ENCODE measurements at places on chromosomes 2 and 18.

- no peak for DNase-seq
These were observed 855.1 kb upstream of the ACVR2A start for GRCh38 chr2:146989741-146990140.

GRCh38 chr2:72378753-72379348 lies 231.2 kb upstream of the CYP26B1 start:
- DNase-seq: no peak

GRCh38 chr2:147373800-147374422 lies 470.9 kb upstream of the ACVR2A start:
- no peak for DNase-seq

DNA sequence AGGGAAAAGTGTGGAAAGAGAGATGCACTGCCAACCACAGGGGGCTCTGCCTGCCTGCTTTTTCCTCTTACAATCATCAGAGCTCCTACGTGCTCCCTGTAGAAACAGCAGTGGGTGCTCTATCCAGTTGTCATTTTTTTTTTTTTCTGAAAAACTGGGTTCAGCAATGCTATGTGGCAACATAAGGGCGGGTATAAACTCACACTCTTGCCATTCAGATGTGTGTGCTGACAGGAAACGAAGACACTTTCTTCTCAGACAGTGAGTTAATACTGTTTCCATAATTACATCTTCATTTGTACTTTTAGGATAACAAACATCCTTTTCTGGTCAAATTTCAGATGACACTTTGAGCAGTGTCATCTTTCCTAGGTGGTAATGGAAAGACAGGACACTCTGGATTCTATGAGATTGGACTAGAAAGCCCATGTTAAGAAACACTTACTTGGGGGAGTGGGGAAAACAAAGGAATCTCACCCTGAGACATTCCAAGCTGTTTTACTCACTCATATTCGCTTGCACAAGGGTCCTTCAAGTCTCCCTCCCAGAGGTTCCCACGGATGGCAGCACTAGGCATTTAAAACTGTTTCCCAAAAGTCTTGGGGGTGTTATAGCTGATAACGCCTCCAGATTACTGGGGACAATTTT lies 41.3 kb downstream of the CCDC93 start:
- DNase-seq: no peak

DNA sequence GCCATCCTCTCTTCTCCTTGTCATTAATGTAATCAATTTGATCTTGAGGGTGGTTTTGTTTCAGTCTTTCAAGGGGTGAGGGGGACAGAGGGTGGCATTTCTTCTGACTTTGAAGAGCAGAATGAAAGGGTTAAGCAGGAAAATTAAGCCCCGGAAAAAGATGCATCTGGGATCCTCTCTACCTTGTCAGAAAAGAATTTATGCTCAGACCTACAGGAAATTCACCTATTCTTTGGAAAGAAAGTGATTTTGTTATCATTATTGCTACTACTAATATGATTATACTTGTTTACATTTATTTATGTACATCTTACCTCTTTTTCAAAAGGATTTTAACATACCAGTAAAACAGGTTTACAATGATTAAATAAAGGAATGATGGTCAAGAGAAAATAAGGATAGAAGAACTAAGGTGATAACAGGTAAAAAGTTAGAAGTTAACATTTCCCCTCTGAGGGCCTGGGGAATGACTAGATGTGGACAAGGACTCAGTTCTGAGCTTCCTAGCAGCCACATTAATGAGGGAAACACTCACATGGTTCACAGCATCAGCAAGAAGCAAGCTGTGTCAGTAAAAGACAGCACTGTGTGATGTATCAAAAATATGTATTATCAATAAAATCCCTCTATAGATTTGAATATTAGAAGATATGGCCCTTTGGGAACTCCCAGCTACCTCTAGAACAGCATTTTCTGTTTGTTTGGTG lies 151.4 kb downstream of the MYCN start:
- DNase-seq: no peak

DNA sequence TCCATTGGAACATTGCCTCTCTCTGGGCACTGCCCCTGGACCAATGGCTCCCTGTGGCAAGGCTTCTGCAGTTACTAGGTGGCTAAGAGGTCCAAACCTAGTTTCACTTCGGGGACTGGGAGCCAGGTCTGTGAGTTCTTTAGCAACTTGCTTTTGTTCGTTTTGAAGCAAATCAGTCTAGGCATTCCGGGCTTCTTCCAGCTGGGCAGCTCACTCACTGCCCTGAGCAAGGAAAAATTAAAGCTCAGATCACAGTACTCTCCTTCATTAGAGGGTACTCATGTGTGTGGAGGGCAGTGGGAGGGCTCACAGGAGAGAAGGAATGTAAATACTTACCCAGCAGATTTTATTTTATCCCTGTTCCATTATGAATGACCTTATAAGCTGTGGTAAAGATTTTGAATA lies 80.3 kb downstream of the SPP2 start:
- no peak for DNase-seq

DNA sequence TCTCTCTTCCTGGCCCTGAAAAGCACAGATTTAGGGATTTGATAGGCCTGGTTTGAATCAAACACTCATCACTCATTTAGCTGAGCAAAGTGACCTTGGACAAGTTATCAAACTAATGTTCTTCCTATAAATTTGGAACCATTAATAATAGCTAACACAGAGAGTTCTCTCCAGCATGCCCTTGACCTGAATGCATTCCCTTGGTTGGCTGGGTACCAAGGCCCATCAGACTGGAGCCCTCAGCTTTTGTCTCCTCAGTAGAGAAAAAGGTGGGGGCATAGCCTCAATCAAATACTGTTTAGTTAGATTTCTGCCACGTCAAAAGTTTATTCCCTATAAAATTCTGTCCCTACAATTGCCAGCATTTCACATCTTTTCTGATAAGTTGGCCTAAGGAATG lies 13.8 kb upstream of the MRPL19 start:
- no peak for DNase-seq

DNA sequence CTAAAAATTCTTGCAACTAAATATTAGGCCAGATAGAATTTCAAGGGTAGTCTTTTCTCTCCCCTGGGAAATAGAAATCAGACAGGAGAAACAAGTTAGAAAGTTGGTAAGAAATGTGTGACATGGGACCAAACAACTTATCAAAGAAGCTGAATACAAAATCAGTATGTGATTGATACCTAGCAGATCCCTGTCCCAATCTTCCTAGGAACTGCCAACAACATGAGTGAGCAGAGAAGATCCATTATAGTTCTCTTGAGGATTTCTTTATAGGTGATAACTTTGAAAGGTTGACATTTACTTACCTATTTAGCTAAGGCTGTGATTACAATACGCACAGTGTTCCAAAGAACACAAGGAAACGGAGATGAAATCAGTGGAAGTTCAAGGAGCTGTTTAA lies 162.4 kb downstream of the DLGAP1 start:
- DNase-seq: no peak

GRCh38 chr2:220310451-220310861 lies 683.0 kb downstream of the SLC4A3 start:
- DNase-seq: no peak

- DNase-seq: no peak
These were observed 367 bp downstream of the TGFA start for GRCh38 chr2:70553334-70553583.

All from GM04503 (cell line).